Activated T-cell treated with anti-CD3 and anti-CD28 coated beads, Interleukin-2, amount 50 U/mL, for 48 hours (primary cell): ENCODE measurements at places on chromosomes 16 and 17.

DNA sequence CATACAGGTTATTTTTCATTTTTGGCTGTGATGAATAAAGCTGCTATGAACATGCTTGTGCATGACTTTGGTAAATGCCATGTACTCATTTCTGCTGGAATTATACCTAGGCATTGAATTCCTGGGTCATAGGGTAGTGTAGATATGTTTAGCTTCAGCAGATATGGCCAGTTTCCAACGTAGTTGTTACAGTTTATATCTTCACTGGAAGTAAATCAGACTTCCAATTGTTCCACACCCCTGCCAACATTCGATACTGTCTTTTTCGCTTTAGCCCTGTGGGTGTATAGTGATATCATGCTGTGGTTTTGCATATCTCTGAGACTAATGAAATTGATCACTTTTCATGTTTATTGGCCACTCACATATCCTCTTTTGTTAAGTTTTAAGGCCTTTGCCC, 50.4 kb downstream of the ARHGAP27 start:
- no peak for DNase-seq

DNA sequence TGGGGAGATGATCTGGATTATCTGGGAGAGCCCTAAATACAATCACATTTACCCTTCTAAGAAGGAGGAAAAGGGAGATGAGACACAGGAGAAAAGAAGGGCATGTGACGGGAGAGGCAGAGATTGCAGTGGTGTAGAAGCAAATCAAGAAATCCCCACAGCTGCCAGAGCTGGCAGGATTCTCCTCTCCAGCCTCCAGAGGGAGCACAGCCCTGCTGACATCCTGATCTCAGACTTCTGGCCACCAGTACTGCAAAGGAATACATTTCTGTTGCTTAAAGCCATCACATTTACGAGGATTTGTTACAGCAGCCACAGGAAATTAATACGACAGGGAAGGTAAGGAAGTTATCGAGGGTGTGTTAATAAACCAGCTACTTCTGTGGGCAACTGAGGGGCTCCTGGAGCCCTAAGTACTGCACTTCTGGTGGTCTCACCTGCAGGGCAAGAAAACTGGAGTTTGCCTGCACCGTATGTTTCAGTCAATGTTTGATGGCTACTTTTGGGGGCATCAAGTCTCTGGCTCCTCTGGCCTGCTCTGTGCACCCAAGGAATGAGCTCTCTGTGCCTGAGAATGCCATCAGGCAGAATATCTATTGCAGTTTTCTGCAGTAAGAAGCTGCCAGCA, 22.9 kb upstream of the CDH13 start:
- DNase-seq: no peak

- DNase-seq: peak; percentile 49
These were observed 5.7 kb downstream of the SNX11 start for GRCh38 chr17:48113201-48113676.

- no peak for DNase-seq
These were observed 8.9 kb upstream of the GSE1 start for GRCh38 chr16:85604145-85604705.

DNA sequence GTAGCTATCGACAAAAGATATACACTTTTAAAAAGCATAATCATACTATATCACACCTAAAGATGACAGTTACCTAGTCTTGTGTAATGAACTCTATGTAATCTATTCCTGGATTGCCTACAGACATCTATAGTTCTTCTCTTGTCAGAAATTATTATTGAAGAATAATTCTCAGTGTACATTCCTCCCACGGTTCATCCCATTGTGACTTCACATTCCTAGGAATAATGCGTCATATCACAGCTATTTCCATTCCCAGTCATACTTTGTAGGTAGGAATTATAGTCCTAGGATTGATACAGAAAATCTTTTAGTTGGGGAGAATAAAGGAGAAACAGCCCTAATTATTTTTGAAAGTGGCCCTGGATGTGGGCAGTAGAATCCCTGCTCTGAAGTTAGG, 44.0 kb upstream of the ABCC11 start:
- no peak for DNase-seq

DNA sequence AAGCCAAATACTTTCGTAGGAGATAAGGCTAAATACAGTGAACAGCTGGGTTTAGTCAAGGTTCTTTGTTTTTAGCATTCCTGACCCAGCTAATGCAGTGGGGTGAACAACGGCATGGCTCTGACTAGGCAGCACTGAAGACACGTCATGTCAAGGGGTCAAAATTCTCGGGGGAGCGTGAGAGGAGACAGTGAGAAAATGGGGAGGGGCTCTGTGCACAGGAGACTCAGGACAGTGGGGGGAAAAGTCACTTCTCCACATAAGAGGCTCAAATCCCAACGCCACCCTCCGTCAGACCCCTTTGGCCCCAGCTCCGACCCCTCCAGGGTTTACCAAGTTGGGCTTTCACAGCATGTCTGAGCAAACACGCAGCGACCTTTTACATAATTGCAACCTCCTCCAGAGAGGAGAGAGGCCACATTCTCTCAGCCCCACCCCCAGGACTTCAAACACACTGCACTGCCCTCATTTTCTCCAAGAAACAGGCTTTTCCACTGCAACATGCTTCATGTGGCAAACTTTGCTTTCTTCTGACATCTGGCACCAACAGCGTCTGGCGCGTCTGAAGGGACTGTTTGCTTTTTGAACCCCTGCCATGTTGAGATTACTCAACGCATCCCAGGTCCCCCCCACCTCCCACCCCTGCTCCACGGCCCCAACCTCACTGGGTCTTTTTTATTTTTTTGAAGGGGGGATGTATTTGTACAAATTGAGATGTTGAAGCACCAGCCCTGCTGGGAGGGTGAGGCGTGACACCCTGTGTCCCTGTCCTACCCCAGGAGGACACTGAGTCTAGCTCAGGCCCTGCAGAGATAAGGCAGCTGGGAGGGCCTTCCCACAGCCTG, 30.0 kb downstream of the AXIN2 start:
- no peak for DNase-seq

DNA sequence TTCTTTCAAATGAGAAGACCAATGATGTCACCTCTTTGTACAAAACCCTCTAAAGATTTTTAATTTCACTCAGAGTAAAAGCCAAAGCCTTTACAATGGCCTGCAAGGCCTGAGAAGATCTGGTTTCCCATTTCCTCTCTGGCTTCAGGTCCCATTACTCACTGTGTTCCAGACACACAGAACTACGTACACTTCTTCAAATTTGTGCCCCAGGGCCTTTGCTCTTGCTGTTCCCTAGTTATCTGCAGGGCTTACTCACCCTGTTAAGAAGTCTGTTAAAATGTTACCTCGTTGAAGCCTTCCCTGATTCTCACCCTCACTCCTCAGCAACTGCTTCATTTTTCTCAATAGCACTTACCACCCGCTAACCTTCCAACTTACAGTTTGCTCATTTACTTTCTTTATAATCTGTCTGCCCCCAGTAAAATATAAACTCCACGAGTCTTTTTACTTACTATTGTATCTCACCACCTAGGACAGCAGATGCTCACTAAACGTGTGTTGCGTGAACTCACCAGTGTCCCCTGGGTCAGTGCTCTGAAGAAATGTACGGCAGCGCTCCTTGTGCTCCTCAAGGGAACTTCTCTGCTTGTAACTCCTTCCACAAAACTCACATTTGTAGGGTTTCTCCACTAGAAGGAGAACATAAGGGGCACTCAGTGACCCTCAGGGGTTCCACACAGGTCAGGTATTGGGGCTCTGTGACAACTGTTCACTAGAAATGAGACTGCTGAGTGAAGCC, 50.2 kb downstream of the GRB7 start:
- DNase-seq: no peak

DNA sequence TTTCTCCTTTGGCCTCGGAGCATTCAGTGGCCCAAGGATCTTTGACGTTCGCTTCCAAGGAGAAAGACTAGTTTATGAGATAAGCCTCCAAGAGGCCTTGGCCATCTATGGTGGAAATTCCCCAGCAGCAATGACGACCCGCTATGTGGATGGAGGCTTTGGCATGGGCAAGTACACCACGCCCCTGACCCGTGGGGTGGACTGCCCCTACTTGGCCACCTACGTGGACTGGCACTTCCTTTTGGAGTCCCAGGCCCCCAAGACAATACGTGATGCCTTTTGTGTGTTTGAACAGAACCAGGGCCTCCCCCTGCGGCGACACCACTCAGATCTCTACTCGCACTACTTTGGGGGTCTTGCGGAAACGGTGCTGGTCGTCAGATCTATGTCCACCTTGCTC, 1.4 kb downstream of the AOC3 start:
- DNase-seq: no peak

GRCh38 chr17:74790161-74791058, 14.3 kb upstream of the NAT9 start:
- no peak for DNase-seq

- DNase-seq: peak; percentile 92
These were observed at the start of gene LCMT1 for GRCh38 chr16:25111403-25112166. Gene LCMT1 (plus strand): TSS chr16:25111742. CDS start chr16:25111884, 142 bp downstream.

DNA sequence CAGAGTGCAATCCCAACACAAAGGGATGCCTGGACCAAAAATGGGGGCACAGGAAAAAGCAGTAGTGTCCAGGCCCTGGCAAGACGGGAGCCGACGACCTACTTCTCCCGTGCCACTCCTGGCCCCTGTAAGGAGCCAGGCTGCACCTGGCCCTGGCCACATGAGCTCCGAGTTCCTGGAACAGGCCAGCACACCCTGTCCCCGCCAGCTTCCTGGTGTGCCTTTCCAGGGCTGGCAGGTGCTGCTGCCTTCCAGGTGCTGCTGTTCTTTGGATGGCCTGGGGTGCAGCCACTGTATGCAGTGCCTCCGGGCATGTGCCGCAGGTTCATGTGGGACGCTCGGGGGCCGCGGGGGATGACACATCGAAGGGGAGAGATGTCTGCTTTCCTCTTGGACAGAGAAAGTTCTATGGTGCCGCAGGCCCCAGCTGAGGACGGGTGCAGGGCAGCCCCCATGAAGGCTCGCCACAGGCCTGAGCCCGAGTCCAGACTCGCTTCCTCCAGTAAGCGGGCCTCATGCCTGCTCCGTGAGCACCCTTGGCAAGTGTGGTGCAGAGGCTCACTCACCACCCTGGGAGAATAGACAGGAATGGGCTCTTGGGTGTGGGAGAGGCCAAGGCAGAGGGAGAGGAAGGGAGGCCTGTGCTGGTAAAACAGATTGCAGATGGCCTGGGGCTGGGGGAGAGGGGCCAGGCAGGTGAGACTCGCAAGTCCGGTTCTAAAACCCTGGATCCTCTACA, 54.7 kb upstream of the FASN start:
- DNase-seq: no peak

DNA sequence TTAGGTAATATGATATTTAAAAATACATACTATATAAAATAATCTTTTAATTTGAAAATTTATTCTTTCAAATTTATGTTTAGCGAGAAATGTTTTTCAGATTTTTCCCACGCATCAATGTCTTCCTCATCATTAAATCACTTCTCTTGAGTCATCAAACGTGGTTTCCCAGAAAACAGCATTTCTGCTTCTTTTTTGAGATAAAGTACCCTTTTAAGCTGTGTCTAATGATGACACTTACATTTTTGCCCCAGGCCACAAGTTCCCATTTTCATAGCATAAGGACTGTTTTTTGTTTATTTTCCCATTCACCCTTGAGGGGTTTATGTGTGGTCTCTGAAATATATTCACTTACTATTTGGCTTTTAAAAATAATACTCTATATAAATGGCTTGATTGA, 139.0 kb upstream of the HS3ST3A1 start:
- no peak for DNase-seq

DNA sequence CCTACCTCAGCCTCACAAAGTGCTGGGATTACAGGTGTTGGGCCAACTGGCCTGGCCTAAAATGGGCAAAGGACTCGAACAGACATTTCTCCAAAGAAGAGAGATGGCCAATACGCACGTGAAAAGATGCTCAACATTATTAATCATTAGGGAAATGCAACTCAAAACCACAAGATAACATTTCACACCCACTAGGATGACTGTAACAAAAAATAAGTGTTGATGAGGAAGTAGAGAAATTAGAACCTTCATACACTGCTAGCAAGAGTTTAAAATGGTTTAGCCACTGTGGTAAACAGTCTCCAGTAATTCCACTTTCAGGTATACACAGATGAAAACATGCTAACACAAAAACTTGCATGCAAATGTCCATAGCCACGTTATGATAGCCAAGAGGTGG, 5.7 kb downstream of the TMED6 start:
- no peak for DNase-seq

- no peak for DNase-seq
These were observed 24.3 kb downstream of the G6PC3 start for GRCh38 chr17:44094701-44095387.

- no peak for DNase-seq
These were observed 970 bp downstream of the PRSS36 start for GRCh38 chr16:31148896-31149295.
